Small intestine (tissue), 16 donors: ENCODE measurements at places on chromosomes 4 and X.

- no peak for DNase-seq
These were observed 107.6 kb downstream of the PDLIM5 start for GRCh38 chr4:94559351-94559806.

GRCh38 chrX:11481035-11481434 is 184.7 kb downstream of the ARHGAP6 start:
- DNase-seq, result no peak

DNA sequence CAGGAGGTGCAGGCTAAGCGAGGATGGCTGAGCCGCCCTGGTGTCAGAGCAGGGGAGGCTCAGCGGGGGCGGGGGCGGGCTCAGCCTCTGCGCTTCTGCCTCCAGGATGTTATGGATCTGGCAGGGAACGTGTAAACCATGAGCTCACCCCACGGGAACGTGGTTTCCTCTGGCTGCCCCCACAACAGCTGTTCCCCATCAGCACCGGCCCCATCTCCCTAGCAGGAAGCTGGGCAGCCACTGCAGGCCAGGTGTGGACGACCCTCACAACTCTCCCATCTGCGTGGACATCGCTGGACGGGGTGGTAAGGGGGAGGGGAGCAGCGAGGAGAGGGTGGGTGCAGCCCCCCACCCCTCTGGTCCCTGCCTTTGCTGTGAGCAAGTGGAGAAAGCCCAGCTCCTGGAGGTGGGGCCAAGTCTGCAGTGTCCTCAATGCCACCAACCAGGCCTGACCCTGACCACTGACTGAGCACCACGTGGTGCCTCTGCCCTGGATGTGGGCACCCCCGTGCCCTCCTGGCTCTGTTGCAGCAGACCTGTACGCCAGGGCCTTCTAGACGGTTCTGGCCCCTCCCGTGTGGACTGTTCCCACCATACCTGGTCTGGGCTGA is 28.1 kb upstream of the SPON2 start:
- DNase-seq, result peak; percentile 60

- no peak for DNase-seq
These were observed 127.4 kb upstream of the ENPP6 start for GRCh38 chr4:184344899-184345572.
